ENCODE measurements at places on chromosomes 5 and 9.

- H3K36me3 ChIP-seq: no peaks in the 10 kb centered on the region
- no peak for DNase-seq
- H3K27ac ChIP-seq: no peak overlapping the region
- H3K27me3 ChIP-seq: peaks cover 8% of the 10 kb centered on the region
- no peaks in the 10 kb centered on the region for H3K4me1 ChIP-seq
- no peak overlapping the region for H3K4me3 ChIP-seq
These were observed 147.9 kb downstream of the MSX2 start for GRCh38 chr5:174872271-174872670.

- DNase-seq: no peak
- no peaks in the 10 kb centered on the region for H3K4me1 ChIP-seq
- H3K27ac ChIP-seq: no peak overlapping the region
- H3K4me3 ChIP-seq: no peak overlapping the region
- H3K36me3 ChIP-seq: peaks cover 17% of the 10 kb centered on the region
These were observed 93.9 kb downstream of the SLC44A1 start for GRCh38 chr9:105338308-105338707.

GRCh38 chr9:22159586-22159985 lies 150.5 kb upstream of the CDKN2B start:
- no peaks in the 10 kb centered on the region for H3K36me3 ChIP-seq
- H3K4me1 ChIP-seq: peaks cover 23% of the 10 kb centered on the region
- H3K27me3 ChIP-seq: no peaks in the 10 kb centered on the region
- no peak for DNase-seq

DNA sequence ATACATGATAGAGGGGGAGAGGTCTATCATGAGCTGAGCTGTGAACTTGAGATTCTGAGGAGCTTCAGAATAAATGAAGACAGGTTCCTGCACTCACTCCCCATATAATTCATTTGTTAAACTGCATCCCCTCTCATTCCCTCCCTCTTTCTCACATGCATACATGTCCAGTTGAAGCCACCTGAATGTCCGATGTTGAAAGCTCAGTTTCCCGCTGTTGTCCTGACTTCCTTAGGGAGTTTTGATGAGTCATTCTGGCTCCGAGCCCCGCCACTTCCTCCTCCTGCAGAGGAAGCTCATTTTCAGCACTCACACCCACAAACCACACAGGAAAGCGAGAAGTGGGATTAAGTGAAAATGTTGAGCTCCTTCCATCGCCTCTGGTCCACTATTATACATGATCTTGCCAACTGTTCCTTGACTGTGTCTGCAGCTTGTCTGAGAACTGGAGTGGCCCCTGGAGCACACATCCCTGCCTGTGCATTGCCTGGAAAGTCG lies 121.2 kb downstream of the CEMIP2 start:
- peak; percentile 82 for DNase-seq
- H3K27ac ChIP-seq: peak overlapping the region; percentile 51
- peaks cover 24% of the 10 kb centered on the region for H3K4me1 ChIP-seq
- H3K27me3 ChIP-seq: no peaks in the 10 kb centered on the region

- H3K27me3 ChIP-seq: no peaks in the 10 kb centered on the region
- H3K4me1 ChIP-seq: peaks cover 9% of the 10 kb centered on the region
- no peak for DNase-seq
- peaks cover 78% of the 10 kb centered on the region for H3K36me3 ChIP-seq
These were observed 5.5 kb upstream of the DNAJC21 start for GRCh38 chr5:34923694-34924461.

DNA sequence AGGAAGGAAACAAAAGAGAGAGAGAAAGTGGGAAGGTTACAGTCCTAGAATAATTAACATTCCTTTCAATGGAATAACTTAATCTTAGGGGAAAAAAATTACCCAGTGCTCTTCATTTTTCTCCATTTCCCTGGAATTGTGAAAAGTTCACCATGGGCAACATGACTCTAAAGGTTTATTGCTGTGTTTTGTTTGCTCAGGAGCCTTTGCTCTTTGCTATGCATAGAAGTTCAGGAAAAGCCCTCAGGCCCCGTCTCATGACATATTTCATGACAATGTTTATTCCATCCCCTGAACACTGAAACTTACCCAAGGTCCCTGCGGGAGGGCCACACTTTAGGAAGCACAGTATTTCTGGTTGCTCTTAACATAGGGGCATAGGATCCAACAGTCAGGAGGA lies 9.8 kb upstream of the CTSL start:
- H3K27me3 ChIP-seq: no peaks in the 10 kb centered on the region
- no peaks in the 10 kb centered on the region for H3K36me3 ChIP-seq
- no peak overlapping the region for H3K27ac ChIP-seq
- DNase-seq: no peak
- peaks cover 19% of the 10 kb centered on the region for H3K4me1 ChIP-seq

GRCh38 chr9:106420511-106420944 lies 442.4 kb upstream of the ZNF462 start:
- no peaks in the 10 kb centered on the region for H3K4me1 ChIP-seq
- H3K27me3 ChIP-seq: no peaks in the 10 kb centered on the region
- H3K27ac ChIP-seq: no peak overlapping the region
- H3K4me3 ChIP-seq: no peak overlapping the region
- DNase-seq: no peak
- no peaks in the 10 kb centered on the region for H3K36me3 ChIP-seq

DNA sequence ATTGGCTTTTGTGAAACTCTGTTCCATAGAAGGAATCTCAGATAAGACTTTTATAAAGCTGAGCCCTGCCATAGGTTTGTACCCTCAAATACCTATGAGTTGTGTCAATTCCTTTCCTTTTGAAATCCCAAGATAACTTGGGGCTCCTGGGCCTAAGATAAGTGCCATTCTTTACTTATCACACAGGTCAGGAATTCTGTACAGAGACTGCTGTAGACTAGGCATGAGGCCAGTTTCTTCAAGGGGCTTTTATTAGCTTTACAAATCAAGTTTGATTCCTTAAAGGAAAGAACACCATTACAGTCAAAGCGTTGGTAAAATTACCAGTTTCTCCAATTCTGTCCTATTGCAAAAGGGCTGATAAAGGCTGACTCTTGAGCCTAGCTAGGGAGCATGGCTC lies 39.2 kb downstream of the SHC3 start:
- H3K27me3 ChIP-seq: no peaks in the 10 kb centered on the region
- no peak for DNase-seq
- no peak overlapping the region for H3K27ac ChIP-seq
- no peaks in the 10 kb centered on the region for H3K4me1 ChIP-seq
- no peak overlapping the region for H3K4me3 ChIP-seq

GRCh38 chr9:136518623-136519022 lies 27.2 kb downstream of the NOTCH1 start:
- H3K4me3 ChIP-seq: peak overlapping the region; percentile 34
- H3K27ac ChIP-seq: peak overlapping the region; percentile 77
- H3K36me3 ChIP-seq: peaks cover 71% of the 10 kb centered on the region

DNA sequence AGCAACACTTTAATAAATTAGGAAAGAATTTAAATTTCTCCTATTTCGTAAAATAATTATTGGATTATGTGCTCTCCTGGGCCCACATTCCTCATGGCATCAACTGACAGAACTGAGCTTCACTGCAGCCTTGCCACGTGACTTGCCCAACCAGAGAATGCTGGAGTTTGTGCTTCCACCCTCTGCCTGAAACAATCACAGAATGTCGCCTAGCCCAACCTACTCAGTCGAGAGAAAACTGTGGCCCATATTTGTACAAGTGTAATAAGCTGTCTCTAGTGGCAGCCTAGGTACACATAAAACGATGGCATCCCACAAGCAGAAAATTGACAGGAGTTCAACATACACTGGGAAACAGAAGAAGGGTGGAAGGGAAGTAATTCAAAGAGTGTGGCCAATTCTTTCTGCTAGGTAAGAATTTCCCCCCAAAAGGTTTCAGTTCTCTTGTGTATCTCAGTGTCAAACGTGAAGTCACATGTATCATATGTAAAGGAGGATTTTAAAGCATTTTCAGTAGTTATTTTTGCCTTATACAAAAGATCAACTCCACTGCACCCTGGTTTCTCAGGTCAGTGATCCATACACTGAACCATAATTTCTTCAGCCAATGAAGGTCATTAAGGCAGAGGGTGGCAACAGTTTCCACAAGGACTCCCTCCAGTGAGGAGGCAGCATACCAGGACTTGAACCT lies 41.7 kb downstream of the ZNF608 start:
- peaks cover 22% of the 10 kb centered on the region for H3K4me1 ChIP-seq
- DNase-seq: no peak
- H3K4me3 ChIP-seq: no peak overlapping the region
- H3K27ac ChIP-seq: no peak overlapping the region
- H3K27me3 ChIP-seq: no peaks in the 10 kb centered on the region

- H3K27me3 ChIP-seq: no peaks in the 10 kb centered on the region
- H3K27ac ChIP-seq: no peak overlapping the region
- H3K4me3 ChIP-seq: no peak overlapping the region
- no peaks in the 10 kb centered on the region for H3K36me3 ChIP-seq
These were observed 17.3 kb upstream of the ODF2 start for GRCh38 chr9:128438343-128439109.

DNA sequence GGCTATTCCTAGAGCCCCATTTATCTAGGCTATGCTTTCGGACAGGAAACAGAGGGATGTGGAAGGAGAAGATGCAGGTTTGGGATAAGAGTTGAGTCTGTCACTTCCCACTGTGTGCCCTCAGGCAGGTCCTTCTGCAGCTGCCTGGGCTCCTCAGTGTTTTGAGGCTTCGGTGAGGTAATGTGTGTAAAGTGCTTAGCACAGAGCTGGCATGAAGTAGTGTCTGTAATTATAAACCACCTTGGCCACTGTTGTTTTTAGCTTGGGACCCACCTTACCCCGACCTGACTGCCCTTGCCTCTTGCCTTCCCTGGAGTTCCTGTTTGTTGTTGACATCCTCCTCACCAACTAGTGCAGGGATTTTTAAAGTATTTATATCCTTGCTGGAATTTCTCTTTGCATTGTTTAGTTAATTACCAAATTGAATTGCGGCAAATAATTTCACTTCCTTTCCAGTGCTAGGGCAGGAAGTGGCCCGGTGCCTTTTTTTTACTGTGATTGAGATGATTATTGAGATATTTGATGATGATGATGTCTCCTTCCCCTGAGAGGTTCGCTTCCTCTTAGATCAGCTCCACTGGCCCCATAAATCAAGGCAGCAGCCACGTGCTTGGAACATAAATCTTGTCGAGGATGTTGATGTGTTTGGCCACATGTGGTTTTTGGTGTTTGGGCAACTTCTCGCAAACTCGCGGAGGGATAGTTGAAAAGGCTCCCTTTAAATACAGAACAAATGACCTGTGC lies 38.3 kb upstream of the DAB2IP start:
- no peaks in the 10 kb centered on the region for H3K36me3 ChIP-seq
- H3K27me3 ChIP-seq: no peaks in the 10 kb centered on the region
- peak overlapping the region; percentile 45 for H3K27ac ChIP-seq

DNA sequence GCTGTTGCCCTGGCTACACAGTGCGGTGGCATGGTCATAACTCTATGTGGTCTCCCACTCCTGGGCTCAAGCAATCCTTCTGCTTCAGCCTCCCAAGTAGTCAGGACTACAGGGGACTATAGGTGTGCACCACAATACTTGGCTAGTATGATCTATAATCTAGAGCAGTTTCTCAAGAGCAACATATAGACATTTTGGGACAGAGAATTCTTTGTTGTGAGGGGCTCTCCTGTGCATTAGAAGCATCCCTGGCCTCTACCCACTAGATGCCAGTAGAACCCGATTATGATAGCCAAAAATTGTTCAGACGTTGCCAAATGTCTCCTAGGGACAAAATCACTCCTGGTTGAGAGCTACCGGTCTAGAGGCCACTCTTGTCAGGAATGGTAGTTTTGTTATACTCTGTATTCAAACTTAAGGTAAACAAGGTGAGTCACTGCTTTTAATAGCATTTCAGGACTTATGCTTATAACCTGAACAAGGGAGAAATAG lies 7.2 kb downstream of the ANKHD1 start:
- H3K36me3 ChIP-seq: peaks cover 14% of the 10 kb centered on the region
- no peak overlapping the region for H3K27ac ChIP-seq
- no peak for DNase-seq
- H3K4me3 ChIP-seq: no peak overlapping the region

DNA sequence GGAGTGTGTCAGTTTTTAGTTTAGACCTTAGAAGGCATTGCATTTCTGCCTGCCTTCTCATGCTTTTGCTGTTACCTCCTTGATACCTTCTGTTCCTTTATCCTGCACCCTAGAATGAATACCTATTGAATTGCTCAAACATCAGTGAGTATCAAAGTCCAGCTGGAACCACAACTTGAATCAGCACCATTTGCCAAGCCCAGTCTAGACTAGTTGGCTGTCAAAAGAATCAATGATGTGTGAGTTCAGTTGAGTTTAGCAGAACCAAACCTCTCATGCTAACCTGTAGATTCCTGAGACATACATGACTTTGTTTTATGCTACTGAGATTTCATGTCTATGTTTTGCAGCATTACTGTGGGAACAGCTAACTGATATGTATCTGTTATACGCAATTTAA lies 116.6 kb downstream of the FAM170A start:
- no peaks in the 10 kb centered on the region for H3K36me3 ChIP-seq
- H3K4me1 ChIP-seq: no peaks in the 10 kb centered on the region
- H3K27me3 ChIP-seq: no peaks in the 10 kb centered on the region
- H3K27ac ChIP-seq: no peak overlapping the region

GRCh38 chr5:126251024-126251423 lies 172.2 kb upstream of the GRAMD2B start:
- no peak overlapping the region for H3K27ac ChIP-seq
- no peak for DNase-seq
- H3K36me3 ChIP-seq: no peaks in the 10 kb centered on the region
- no peak overlapping the region for H3K4me3 ChIP-seq
- no peaks in the 10 kb centered on the region for H3K4me1 ChIP-seq

DNA sequence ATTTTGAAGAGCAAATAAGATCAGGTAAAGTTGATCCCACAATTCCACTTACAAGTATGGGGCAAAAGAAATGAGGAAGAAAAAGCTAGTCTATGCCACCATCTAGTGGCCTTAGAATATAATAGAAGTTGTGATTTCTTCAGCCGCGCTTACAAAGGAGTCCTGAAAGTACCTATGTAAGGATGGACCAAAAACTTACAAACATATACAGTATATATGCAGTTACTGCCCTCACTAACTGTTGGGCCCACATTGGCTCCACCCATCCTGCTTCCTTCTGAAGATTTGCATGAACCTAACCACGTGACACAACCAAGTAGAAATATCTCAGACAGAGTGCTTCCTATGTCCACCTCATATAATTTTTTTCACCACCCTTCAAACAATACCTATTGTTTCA lies 11.7 kb upstream of the OR13D1 start:
- DNase-seq: no peak
- H3K27me3 ChIP-seq: no peaks in the 10 kb centered on the region
- H3K27ac ChIP-seq: no peak overlapping the region
- H3K36me3 ChIP-seq: no peaks in the 10 kb centered on the region
- no peaks in the 10 kb centered on the region for H3K4me1 ChIP-seq

- no peak overlapping the region for H3K27ac ChIP-seq
- H3K27me3 ChIP-seq: no peaks in the 10 kb centered on the region
- no peak overlapping the region for H3K4me3 ChIP-seq
- no peak for DNase-seq
- H3K36me3 ChIP-seq: no peaks in the 10 kb centered on the region
- no peaks in the 10 kb centered on the region for H3K4me1 ChIP-seq
These were observed 626.4 kb upstream of the SEMA6A start for GRCh38 chr5:117201001-117201400.

DNA sequence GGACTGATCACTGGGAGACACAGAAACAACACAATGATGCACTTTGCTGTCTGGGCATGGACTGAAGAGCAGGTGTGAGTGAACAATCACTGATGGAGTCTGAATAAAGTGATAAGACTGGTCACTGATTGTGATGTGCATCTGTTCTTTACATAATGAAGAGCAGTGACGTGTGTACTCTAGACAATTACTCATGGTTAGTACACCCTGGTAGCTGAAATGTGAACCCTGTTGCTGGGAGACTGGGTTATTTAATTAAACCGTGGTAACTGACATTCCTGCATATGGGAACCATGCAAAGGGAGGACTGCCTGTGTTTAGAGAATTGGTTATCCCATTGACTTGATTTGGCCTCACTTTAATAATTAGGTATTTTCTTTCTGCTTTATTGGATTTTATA lies 202.9 kb downstream of the NR2F1-AS1 start:
- no peaks in the 10 kb centered on the region for H3K27me3 ChIP-seq
- no peak overlapping the region for H3K4me3 ChIP-seq
- no peak for DNase-seq
- H3K27ac ChIP-seq: no peak overlapping the region
